Left hindlimb (tissue), 1 donor: ENCODE measurements at places on chromosomes 6 and 20.
A peak's percentile ranks its signal among the peaks of the same experiment; 100 is the strongest.

DNA sequence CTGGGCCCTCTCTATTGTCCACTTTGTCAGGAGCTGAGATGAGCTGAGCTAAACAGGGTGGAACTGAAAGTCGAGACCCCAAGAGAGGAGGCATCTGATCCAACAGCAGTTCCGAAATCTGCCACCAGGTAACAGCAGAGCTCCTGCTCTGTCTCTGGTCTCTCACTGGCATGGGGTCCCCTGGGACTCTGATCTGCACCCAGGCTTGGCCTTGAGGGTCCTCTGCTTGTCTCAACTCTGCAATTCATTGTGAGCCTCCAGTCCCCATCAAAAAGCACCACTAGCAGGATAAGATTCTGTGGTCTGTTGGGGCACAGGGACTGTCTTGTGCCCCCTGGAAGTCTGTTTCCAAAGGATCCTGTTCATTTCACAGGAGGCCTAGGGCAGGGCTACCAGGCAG, 62.5 kb upstream of the TOP1 start:
- no peak for DNase-seq

- no peak for DNase-seq
These were observed 34.8 kb downstream of the BACH2 start for GRCh38 chr6:90261801-90262200.

GRCh38 chr6:53898026-53898795, 103.4 kb downstream of the LRRC1 start:
- DNase-seq = no peak

GRCh38 chr6:166627875-166628801, 1.1 kb upstream of the RPS6KA2 start:
- peak; percentile 72 for DNase-seq

DNA sequence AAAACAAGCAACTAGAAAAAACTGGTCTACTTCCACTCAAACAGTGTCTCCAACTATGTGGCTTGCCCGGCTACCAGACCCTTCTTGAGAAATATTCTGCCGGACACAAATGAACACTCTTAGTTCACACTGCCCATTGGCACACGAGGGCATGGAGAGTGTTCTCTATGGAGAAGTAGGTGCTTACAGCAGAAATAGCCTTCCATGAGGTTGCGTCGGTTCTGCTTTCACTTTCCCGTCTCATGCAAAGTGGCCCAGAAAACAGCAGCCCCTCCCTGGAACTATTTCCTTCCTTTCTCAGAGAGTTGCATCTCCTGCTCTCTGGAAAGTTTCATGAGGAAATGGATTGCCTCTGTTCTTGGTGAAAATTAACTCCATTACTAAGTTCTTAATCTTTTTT, 9.5 kb upstream of the HLA-DOA start:
- no peak for DNase-seq

DNA sequence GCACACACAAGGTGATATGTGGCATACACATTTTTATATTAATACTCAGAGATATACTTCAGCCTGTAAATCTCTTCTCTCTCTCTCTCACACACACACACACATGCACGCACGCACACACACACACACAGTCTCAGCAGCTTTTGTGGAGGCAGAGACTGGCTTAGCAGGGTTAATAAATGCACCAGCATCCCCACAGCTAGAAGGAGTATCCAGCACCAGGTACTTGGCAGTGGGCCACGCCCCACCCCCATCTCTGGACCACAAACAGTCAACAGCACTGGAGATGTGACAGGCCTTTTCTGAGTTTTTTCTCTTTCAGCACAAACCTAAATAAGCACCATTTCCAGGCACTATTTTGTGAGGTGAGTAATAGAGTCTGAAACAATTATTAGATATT, 47.3 kb upstream of the LRFN2 start:
- no peak for DNase-seq

DNA sequence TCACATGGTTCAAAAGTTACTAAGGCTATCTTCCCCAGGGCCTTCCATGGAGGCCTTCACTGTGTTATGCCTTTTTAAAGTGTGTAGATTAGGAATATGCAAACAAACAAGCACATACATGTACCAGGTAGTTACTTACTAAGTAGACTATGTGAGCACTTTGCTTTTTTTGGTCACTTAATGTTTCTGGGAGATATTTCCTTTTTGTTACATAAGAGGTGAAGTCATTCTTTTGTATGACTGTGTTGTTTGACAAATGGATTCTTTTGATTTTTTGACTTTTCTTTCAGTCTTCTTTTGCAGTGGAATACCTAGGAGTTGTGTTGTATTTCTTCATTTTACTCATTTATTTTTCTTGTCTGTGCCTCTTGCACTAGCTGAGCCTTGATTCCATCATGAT, 39.6 kb upstream of the BCAS1 start:
- DNase-seq = no peak
